Stimulated activated CD4-positive, alpha-beta T cell treated with anti-CD3 and anti-CD28 coated beads, Interleukin-12 subunit alpha, Interleukin-12 subunit beta, amount 100 ng/mL, for 24 hours (primary cell): ENCODE measurements at places on chromosomes 12 and 14.

- no peak for DNase-seq
These were observed 48.1 kb downstream of the GALNT8 start for GRCh38 chr12:4768341-4768740.

- DNase-seq, result no peak
These were observed 111.0 kb downstream of the TRAFD1 start for GRCh38 chr12:112236386-112236785.

DNA sequence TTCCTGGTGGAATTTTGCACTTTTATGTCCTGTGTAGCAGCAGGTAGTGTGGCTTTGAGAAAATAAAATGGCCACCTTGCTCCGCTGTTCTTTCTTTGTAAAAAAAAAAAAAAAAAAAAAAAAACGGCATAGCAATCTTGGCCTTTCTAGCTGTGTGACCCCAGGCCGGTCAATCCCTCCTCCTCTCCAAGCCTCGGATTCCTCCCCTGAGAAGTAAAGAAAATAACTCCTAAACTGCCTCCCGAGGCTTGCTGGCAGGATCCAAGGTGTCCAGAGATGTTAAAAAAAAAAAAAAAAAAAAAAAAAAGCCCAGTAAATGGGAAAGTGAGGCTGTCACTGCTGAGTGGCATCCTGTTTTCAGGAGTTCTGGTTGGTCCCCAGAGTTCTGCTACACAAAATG, 23.9 kb upstream of the MAP1LC3B2 start:
- DNase-seq, result no peak

- DNase-seq, result no peak
These were observed 83.9 kb upstream of the FERMT2 start for GRCh38 chr14:53034688-53035230.

- no peak for DNase-seq
These were observed 336.8 kb downstream of the LRIG3 start for GRCh38 chr12:58583529-58583928.
